Activated CD4-positive, alpha-beta T cell treated with anti-CD3 and anti-CD28 coated beads for 48 hours (primary cell): ENCODE measurements at places on chromosomes 7 and 10.

DNA sequence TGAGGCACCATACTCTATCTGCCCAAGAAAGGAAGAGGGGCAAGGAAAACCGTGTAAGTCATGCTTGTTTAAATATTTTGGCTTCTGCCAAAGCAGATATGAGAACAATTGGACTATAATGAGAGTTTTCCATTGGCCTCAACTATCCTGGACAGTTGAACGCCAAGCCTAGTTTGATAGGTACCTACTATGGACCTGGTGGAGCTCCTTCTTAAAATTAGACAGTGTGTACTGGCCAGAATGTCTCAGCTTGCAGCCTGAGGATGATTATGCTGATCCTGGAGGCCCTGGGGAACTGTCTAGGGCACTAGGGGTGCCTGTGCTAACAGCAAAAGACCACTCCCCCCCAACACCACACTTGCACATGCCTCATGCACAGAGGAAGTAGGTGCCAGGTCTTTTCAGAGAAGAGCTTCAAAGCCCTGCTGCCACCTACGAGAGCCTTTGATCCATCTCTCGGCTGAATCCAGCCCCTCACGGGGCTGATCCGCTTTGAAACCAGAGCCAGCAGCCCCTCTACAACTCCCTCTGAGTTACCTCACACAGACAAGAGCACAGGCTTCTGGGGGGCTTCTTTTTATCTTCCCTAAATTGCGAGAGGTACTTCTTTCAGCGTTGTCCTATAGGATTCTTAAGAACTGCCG lies 473.8 kb upstream of the GALNT17 start:
- no peak for DNase-seq

DNA sequence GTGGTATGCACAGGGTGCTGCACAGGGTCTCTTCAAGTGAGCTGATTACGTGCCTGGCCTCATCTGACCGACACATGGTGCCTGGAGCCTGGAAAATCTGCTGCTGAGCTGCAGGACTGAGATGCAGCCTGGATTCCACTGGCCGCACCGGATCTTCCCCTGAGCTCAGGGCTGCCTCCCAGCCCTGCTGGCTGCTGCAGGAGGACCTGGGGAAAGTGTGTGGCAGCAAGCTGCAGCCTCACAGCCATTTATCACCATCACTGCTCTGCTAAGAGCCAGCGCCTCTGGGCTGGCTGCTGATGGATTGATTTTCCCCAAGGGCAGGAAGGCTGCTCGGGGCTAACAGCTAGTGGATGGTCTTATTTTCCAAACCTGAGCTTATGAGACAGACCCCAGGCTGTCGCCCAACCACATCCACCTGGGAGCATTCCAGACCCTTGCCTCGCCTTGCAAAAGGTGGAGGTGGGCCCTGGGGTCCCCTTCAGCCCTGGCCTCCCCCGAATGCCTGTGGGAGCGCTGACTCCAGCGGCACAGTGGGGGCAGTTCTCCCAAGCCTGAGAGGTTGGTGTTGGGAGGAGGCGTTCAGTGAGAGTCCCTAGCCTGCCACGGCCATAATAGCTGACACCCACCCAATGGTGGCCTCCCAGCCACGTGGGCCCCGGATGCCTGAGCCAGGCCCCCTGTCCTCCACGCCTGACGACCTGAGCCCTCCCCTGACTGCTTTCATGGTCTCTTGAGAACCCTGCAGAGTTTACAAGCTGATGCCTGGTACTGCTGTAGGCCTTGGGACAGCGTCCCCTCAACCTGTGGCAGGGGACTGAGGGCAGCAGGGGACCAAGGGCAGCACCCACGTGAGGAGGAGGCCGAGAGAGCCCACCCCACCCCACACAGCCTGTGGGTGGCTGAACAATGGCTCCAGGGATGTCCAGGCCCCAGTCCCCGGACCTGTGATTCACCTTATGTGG lies 38.2 kb downstream of the STK32C start:
- no peak for DNase-seq

- DNase-seq: no peak
These were observed 1166.7 kb upstream of the C7orf33 start for GRCh38 chr7:147423875-147424274.

- DNase-seq: no peak
These were observed 951.6 kb upstream of the ZNF722 start for GRCh38 chr7:63047061-63047460.

GRCh38 chr7:129713544-129713943 lies 102.0 kb downstream of the NRF1 start:
- no peak for DNase-seq

GRCh38 chr10:93352638-93353383 lies 129.3 kb downstream of the MYOF start:
- no peak for DNase-seq

GRCh38 chr10:35642793-35643114 lies 658 bp upstream of the FZD8 start:
- DNase-seq: no peak

GRCh38 chr10:19049567-19049966 lies 966 bp downstream of the MALRD1 start:
- no peak for DNase-seq

DNA sequence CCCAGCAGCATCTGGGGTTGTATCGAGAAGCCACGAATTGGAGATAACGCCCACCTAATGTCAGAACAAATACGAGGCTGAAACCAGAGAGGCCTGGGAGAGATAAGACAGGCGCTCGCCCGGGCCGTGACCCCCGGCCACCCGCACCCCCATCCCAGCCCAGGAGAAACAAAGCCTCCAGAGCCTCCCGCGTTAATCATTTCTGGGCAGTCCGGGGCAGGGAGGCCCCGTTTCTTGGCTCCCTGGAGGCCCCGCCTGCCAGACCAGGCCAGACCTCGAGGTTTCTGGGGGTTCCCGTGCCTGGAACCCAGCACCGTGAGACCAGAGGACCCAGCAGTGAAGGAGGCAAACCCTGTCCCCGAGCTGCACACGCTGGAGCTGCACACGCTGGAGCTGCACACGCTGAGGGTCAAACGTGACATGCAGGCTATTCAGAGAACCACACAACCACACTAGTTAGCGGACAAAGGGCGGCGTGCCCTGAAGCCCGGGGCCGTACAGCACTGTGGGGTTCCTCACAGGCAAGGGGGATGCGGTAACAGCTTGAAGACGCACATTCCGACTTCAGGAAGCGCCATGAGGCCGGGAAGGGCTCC lies 53.4 kb downstream of the FOXL3 start:
- DNase-seq: no peak

- DNase-seq: no peak
These were observed 257.1 kb downstream of the GATA3 start for GRCh38 chr10:8311526-8312070.

DNA sequence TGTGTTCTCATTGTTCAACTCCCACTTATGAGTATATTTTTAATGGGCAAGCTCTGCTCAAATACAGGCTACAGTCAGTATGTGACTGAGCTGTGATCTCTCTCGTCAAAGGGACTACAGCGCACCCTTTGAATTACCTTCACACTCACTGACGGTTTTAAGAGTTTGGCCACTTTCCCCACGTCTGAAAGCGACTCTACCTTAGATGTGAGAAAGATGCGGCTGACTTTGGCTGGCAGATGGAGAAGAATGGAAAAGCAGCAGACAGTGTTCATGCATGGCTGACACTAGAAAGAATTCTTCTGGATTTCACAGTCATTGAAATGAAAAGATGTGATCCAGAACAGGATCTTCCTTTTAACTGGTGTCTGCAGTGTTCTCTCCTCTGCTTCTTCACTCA lies 2.0 kb upstream of the ATRNL1 start:
- DNase-seq: no peak

DNA sequence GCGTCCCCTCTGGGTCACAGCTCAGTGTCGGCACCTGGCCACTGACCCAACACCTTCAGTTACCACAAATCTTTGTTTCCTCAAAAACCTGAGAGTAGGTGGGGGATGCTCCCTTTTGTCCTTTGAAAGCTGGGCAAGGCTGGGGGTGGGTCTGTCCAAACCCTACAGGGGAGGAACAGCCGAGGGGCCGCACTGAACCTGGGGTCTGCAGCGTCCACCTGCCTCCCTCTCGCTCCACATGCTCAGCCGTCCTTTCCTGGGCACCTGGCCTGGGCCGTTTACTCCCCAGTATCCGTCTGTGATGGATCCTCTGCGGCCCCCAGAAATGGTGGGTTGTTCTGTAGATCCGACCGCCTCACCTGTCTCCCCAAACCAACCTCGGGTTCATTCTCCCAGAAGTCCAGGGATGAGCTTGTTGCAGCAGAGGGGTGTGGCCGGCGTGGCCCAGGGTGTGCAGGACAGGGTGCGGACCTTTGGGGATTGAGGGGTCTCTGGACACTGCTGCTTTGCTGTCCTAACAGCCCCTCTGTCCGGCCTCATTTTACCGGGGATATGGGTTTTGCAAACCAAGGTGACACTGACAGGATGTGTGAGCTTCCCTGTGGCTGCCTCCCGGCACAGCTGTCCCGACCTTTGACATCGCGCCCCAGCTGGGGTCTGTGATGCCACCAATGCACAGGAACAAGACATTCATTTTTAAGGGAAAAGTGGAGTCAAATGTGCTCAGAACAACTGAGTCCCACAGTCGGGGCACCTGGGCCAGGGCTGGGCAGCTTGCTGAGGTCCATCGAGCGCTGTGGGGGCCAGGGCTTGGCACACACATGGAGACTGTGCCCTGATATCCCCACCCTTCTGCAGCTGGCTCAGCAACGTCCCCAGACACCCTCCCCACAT lies 115.9 kb downstream of the VIPR2 start:
- no peak for DNase-seq

DNA sequence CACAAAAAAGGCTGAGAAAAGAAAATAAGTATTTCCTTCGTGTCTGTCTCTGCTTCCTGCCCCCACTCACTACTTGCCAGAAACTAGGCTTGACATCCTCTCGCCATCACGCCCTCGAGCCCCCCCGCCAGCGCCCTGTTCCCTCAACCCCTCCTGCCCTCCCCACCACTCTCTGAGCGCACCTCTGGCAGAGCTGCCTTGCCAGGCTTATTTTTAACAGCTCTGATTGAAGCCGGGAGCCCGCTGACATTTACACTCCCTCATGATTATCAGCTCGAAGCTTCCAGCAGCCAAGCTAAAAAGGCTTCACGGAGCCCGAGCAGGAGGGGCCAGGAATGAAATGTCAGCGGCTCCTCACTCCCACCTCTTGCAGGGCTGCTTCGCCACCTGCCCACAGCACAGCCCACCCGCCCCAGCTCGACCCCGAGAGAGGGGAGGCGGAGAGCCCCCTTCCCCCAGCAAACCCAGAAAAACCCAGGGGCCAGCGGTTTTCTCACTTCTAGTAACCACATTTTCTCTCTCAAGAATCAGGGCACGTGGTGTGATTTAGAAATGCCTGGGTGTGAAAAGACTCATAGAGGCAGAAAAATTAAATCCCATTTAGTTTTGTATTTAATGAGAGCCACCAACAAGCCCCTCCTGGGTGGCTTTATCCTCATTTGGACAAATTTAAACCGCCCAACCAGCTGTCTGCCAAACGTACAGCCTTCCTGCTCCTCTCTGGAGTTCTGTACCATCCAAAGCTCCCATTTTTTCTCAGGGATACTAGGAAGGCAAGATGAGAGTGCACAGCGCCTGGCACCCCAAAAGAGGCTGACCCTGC lies 89.3 kb downstream of the SLIT1 start:
- DNase-seq: no peak

- DNase-seq: no peak
These were observed 27.6 kb upstream of the MKRN1 start for GRCh38 chr7:140506788-140507464.

GRCh38 chr7:117982071-117983055 lies 109.1 kb upstream of the CTTNBP2 start:
- no peak for DNase-seq

- DNase-seq: no peak
These were observed 66.5 kb upstream of the SKAP2 start for GRCh38 chr7:26930845-26931244.

DNA sequence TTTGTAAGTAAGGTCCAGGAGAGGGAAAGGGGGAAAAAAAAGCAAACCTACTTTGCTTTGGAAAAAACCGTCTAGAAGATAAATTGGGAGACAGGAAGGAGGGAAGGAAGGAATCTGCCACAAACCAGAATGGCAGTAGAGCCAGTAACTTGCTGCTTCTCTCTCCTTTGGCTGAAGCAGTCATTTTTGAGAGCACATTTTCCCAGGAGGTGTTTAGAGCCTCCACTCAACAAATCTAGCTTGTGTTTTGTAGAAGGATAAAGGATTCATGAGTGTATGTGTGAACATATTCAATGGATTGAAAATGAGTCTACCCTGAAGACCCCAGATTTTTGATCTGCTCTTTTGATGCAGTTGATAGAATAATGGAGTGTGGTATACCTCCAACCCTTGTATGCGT lies 2.6 kb downstream of the NRG3 start:
- no peak for DNase-seq

GRCh38 chr7:150432915-150433892 lies 17.2 kb upstream of the GIMAP8 start:
- no peak for DNase-seq

DNA sequence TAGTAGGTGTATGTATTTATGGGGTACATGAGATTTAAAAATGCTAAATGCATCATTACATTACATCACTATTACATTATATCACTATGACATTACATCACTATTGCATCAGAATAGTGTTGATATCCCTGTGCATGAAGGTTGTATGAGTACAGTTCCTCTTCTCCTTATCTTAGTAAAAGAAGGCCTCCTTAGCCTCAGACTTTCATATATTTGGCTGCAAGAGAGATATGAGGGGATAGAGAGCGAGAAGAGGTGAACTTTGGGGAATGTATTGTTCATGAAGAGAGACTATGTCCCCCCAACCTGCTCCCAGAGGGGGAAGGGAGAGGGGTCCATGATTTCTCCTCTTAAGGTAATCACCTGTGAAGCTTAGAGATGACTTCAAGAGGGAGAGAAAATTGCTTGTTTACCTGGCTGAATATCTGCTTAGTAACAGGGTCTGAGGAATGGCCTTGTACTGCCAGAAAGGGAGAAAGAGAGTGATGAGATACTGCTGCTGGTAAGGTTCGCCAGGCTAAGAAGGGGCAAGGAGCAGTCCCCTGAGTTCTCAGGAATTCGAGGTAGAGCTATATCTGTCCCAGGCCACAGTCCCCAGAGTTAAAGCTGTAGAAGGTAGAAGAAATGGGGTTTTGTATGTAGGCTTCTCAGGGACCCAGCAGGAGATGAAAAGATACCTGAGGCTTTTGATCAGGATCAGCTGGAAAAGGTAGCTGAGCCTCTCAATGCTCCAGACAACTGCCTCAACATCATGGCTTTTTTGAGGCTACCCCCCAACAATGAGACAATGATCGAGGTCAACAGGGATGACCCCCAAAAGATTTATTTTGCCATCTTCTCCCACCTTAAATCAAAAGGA lies 168.4 kb upstream of the WNT16 start:
- no peak for DNase-seq

DNA sequence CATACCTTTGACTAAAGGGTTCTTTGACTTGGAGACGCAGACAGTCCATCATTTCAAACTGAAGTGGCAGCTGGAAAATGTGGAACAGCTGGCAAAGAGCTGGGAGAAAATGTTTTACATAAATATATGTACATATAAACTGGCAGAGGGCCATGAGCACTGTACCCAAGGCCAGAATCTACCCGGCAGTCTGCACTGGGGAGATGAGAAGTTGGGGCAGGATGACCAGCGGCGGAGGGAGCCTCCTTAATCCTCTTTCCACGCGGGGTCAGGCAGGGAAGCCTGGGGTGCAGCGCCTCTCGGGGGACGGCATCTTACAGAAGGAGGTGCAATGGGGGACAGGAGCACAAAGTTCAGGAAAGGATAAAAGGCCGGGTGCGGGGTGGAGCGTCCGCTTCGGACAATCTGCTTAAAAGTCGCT lies 1.3 kb downstream of the GLI3 start:
- DNase-seq: no peak

GRCh38 chr10:92845921-92846320 lies 2.4 kb upstream of the EXOC6 start:
- DNase-seq: no peak

GRCh38 chr10:84563355-84563754 lies 235.0 kb downstream of the CCSER2 start:
- no peak for DNase-seq

- DNase-seq: no peak
These were observed 105.7 kb downstream of the RAPGEF5 start for GRCh38 chr7:22251281-22251680.
